ENCODE measurements at places on chromosomes 16 and 17.

GRCh38 chr17:15918261-15918660, 26.7 kb upstream of the ADORA2B start:
- no peak for DNase-seq

DNA sequence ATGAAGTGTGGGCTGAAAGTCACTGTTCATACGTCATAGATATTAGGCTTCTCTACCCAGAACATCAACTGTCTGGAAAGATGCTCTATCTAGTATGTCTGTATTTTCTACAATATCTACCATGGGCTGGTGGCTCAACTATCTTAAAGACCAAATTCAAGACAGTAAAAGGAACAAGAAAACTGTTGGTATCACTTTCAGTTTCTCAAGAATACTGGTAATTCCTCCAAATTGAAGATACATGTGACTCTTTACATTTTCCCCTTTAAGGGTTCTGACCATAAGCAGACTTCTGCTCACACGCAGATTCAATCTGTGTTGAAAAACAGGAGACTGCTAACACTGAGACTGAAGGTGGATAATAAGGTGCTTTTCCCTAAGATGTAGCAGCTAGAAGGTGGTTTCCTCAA, 24.2 kb downstream of the XPO6 start:
- no peak for DNase-seq

DNA sequence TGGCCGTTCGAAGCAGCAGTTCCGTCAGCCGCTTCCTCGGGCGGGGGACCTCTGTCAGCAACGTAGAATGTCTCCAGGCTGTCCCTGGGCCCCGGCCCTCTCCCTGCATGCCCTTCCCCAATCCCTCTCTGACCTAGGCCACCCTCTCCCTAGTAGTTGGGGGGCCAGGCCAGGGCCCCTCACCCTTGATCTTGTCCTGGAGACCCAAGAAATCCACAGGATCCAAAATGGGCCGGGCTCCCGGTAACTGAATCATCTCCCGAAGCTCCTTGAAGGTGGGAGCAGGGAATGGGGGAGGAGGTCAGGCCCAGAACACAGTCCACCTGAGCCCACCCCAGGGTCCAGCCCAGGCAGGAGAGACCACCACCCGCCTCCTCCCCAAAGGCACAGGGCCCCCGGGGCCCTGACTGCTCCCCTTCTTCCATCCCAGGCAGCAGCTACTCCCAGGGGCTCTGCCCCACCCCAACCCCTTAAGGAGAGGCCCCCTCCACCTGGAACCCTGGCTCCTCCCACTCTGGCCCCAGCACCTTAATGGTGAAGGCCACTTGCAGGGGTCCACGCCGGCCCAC, 4.7 kb upstream of the GRIN2C start:
- DNase-seq: no peak

- no peak for DNase-seq
These were observed 180.7 kb downstream of the PARN start for GRCh38 chr16:14449334-14449733.

GRCh38 chr16:48318630-48319029, 66.6 kb downstream of the SIAH1 start:
- no peak for DNase-seq

DNA sequence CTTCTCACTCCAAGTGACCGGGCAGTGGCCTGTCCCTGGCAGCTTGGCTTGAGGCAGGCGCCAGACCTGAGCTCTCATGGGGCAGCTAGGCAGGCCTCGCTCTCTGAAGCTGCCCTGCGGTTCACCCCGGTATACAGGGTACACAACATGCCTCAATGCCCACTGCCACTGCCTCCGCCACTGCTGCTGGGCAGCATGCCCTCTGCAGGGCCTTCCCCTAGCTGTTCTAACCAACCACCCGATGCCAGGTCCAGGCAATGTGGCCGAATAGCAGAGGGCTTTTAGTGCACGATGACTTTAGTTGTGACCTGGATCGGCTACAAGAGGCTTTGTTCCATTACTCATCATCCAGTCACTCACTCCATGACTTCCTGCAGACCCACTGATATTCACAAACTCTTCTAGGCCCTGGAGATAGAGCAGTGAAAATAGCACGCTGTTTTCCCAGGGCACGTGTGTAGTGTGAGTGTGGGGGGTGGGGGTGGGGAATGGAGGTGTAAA, 19.7 kb downstream of the CDC42EP4 start:
- no peak for DNase-seq

DNA sequence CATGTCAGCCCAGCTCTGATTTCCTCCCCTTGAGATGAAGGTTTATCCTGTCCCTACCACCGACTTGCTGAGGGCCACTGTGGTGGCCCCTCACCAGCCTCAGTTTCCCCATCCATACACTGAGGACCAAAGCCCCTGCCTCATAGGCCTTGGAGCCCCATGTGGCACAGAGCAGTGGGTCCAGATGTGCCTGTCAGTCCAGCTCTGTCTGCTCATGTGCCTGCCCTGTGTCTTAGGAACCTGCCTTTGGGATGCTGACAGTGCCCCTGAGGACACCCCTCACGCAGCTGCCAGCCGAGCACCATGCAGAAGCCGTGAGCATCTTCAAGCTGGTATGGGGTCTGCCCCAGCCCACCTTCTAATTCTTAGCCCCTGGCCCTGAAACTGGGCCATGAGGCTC, 35.7 kb downstream of the MYO15A start:
- DNase-seq: no peak

DNA sequence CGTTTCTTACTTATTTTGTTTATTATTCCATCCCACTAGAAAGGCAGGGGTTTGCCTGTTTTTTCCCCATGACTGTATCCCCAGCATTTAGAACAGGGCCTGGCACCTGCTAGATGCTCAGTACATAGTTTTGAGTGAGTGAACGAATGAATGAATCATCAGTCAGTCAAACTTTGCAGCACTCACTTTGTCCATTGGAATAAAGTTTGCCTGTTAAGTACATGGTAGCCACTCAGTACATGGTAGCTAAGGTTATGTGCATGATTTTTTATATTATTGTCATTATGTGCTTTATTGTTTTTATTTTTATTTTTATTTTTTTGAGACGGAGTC, 88.5 kb downstream of the CMIP start:
- no peak for DNase-seq

GRCh38 chr17:73419881-73420280, 108.1 kb upstream of the CDC42EP4 start:
- DNase-seq: no peak

DNA sequence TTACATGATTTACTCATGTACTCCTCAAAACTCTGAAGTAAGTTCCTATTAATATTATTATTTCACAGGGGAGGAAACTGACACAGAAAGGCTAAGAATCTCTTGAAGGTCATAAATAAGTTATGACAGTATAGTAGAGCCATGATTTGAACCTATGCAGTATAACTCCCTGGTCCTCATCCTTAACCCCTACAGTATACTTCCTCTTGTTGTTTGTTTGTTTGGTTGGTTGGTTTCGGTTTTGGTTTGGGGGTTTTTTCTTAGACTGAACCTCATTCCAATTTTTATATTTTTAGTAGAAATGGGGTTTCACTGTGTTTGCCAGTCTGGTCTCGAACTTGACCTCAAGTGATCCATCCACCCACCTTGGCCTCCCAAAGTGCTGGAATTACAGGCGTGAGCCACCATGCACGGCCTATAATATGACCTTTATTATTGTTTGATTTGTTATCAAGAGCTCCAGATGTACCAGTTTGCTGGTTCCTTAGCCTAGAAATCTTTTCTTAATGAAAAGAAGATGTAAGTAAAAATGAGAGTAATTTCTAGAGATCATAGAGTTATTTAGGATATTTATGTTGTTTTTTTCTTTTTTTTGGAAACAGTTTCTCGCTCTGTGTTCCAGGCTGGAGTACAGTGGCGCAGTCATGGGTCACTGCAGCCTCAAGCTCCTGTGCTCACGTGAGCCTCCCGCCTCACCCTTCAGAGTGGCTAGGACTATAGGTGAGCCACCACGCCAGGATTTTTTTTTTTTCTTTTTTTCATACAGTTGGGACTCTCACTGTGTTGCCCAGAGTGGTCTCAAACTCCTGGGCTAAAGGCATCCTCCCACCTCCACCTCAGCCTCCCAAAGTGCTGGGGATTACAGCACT, 4.8 kb downstream of the PRR11 start:
- DNase-seq: no peak

DNA sequence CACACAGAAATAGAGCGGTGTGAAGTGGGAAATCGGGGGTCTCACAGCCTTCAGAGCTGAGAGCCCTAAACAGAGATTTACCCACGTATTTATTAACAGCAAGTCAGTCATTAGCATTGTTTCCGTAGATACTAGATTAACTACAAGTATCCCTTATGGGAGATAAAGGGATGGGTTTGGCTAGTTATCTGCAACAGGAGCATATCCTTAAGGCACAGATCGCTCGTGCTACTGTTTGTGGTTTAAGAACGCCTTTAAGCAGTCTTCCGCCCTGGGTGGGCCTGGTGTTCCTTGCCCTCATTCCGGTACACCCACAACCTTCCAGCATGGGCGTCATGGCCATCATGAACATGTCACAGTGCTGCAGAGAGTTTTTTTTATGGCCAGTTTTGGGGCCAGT, 27.0 kb downstream of the TMC6 start:
- no peak for DNase-seq

DNA sequence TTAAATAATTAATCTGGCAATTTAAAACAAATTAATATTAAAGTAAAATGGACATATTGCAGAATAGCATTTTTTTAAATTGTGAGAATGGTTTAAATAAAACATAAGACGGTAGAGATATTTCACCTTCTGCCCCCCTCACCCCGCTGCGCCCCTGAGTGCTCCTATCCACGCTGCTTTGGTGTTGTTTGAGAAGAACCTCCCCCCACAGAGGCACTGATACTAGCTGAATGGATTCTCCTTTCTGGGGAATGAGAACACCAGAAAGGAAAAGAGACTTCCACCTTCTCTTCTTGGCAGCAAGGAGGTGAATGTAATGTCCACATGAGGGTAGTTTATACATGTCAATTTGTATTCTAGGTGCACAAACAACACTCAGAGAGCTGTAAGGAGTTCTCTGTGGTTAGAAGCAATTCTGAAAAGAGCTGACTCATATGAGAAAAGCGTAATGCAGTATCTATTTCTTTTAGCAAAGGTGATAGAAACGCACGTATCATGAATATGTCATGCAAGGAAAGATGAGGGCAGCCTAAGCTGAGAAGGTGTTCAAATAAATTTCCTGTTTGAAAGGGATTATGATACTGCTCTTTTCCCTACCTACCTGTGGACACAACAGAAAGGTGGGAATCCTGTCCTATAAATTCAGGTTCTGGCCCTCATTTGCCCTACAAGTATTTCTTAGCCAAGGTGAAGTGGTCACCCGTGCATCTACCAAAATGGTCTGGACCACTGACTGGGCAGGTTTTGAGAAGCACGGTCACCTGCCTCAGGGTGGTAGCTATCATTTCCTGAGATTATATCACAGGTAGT, 126.9 kb downstream of the PARN start:
- DNase-seq: no peak

DNA sequence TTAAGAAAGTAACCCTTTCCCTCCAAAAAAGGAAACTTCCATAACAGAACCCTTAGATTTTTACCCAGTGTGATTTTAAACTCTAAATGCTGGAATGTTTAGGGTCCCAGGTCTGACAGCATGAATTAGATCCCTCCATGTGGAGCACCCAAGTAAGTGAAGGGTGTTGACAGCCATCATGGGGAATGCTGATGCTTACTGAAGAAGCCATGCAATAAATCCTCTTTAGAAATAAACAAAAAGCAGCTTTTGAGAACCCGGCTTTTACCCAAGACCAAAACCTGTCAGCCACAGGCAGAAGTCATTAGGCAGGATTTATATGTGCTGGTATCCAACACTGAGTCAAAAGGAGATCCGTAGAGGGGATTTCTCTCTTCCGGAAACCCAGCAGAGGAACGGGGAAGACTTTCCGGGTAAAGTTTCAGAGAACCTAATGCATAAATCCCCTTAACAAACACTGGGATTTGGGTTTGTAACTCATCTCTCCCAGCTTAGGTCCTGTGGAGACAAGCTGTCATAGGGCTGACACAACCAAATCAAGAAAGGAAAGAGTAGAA, 287.5 kb downstream of the IRX3 start:
- no peak for DNase-seq

DNA sequence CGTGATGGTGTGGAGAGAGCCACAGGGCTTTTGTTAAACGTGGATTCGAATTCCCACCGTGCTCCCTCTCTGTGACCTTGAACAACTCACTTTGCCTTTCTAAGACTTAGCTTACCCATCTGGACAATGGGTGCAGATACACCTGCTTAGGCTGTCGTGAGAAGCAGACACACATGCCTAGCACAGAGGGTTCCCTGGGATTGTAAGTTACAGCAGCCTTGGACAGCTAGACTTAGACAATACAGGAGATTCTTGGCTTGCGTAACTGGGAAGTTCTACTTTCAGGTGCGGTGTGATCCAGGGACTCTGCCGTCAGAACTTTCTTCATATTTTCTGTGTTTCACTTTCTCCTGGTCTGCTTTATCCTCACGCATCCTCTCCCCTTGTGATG, 127.0 kb downstream of the ABCC1 start:
- no peak for DNase-seq

DNA sequence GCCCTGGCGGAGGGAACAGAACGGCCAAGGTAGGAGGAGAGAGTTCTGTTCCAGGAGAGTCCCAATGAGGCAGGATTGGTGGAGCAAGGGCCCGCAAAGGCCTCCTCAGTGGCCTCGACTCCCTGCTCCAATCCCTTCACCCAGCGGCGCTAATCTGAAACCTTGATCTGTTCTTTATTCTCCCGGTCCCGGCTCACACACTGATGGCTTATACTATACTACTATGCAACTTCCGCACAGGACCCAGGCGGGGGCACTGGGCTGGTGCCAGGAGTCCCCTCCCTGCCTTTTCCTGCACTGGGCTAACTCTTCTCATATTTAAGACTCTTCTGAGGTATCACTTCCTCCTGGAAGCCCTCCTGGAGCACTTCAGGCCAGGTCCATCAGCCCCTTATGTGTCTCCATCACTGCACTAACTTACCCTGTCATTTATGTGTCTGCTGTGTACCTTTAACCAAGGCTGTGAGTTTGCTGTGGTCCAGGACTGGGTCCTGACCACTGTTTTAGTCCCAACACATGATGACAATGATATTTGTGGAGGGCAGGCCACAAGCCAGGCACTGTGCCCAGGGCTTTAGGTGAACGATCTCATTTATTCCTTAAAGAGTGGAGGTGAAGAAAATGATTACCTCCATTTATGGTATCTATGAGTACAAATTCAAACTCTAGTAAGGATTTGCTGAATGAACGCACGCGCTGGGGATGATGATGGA, 6.8 kb downstream of the CCDC102A start:
- DNase-seq: no peak

GRCh38 chr17:70099884-70100283, 24.9 kb downstream of the KCNJ16 start:
- no peak for DNase-seq

DNA sequence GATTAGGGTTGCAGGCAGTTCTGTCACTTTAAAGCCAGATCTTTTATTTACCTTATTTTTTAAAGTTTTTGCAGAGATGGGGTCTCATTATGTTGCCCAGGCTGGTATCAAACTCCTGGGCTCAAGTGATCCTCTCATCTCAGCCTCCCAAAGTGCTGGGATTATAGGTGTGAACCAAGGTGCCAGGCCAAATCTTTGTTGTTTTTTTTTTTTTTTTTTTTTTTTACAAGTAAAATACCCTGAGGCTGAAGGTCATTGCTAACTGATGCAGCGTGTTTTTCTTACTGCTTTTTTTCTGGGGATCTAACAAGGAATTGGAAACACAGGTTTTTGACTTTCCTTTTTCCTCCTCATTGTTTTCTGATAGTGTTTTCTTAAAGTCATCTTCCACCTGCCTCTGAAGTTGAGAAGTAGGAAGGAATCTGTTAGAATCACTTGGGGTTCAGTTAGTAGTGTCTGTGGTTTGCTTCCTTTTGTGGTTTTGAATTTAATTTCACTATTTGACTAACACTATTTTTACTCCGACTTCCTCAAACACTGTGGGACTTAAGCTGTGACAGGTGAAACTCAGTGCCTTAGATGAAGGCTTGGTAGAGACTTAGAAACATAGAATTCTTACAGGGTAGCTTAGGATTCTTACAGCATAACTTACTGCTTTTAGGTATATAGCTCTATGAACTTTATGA, 22.2 kb downstream of the CLTC start:
- DNase-seq: no peak

Measured in COR-L47 (cell line).